ENCODE measurements at places on chromosomes 4 and X. TPM values are rescaled to one million over a fixed set of nuclear protein-coding genes. Genes with fewer than 3 reads are reported as not detected.
A peak's percentile ranks its signal among the peaks of the same experiment; 100 is the strongest.

DNA sequence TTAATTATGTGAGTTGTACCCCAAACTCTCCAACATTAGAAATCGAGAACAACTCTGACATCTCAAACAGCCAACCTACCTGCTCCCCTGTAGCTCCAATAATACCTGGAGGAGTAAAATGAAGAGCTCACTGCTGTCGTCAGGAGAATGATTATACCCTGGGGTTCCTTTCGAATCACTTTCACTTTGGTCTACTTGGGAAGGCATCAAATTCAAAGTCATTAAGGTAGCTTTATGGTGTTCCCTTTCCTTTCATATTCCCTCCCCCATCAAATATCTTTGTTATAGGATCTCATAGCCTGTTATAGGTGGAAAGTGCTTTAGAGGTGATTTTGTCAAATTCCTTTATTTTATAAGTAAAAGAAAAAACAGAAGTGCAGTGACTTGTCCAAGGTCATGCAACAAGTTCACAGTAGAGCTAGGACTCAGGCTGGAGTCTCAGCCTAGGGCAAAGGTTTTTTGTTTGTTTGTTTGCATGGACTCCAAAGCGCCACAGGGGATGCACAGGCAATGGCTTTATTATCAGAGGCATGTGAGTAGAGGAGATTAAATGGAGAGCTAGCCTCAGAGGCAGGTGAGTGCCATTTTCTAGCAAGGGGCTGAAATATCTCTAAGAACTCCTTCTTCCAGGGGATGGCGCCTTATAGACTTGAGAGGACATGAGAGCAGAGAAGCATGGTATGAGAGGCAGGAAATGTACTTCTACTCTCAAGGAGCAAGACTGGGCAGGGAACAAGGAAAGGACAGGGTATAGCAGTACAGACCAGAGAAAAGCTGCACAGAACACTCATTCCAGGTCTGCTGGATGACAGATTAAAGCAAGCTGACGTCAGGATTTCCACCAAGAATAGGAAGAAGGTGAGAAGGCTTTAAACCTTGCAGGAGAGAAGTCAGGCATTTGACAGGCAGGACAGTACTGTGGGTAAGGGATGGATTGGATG is 262.1 kb upstream of the GPC4 start:
- no peak for DNase-seq

DNA sequence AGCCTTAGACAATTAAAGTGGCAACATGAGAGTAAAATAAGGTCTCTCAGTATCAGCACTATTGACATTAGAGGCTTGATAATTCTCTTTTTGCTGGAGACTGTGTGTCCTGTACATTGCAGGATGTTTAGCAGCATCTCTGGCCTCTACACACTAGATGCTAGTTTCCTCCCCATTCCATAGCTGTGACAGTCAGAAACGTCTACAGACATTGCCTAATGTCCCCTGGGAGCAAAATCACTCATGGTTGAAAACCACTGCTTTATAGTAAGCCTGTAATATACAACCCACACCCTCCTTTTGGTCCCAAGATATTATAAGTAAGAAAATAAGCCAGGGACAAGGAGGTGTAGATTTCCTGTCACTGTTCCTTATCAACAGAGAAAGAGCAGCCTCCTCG is 166.0 kb downstream of the FRMPD4 start:
- DNase-seq: no peak

DNA sequence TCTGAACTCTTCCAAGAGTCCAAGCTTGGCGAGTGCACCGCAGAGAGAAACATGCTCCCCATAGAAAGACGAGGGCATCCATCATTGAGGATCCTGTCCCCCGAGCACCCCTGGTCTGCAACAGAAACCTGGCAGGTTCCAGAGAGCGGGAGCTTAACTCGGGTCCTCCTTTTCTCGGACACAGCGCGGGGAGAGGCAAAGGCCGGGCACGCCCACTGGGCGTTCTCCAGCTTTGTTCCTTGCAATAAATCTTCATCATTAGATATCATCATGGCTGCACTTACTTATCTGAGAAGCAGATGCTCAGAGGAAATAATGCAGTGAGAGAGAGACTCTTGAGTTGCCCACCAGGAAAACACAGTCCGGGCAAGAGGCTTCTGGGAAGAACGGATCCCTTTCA is 90.1 kb upstream of the PSAPL1 start:
- no peak for DNase-seq

- DNase-seq: no peak
Measured at GRCh38 chr4:22515888-22516541, at the start of gene ADGRA3. Gene ADGRA3 (minus strand): TSS chr4:22516066. CDS start chr4:22515784, 282 bp downstream.

GRCh38 chrX:48960291-48960690 is 2.9 kb upstream of the OTUD5 start:
- no peak for DNase-seq

- no peak for DNase-seq
Measured at GRCh38 chr4:165921546-165921945, 48.5 kb downstream of the TLL1 start.

DNA sequence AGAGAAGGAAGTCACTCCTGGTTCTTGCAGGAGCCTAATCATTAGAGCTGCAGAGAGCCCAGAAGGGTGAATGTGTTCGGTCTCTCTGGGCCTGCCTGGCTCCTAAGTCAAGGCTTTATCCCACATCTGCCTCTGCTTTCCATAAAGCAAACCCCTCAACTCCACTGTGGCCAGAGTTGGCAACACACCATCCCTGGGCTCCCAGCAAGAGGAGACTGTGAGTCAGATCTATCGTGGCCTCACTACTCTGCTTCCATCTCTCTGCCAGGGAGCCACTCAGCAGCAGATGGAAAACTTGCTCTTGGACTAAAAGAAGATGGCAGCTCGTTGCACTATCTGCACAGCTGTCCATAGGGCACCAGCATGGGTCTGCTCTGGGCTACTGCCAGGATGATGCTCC is 348.2 kb downstream of the FBXW7 start:
- DNase-seq: no peak

GRCh38 chrX:154334496-154334895 is 38.9 kb downstream of the TKTL1 start:
- no peak for DNase-seq

- DNase-seq: no peak
Measured at GRCh38 chr4:147923854-147924253, 192.0 kb downstream of the ARHGAP10 start.

DNA sequence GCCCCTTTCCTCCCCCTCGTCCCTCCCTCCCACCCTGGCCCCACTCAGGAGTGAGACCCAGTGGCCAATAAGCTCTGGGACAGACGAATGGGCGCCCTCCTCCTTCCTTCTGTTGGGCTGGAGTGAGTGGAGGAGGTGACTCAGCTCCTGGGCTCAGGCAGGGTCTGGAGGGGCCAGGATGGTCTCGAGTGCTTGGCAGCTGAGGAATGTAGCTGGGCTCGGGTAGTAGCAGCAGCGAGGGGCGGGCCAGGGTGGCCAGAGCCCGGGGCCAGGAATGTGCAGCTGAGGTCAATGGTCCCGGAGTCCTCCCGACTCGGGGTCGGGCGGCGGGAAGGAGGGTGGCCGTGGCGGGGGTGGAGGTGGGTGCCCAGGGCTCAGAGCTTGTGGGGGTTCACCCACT is 15.0 kb downstream of the G6PD start:
- no peak for DNase-seq

- no peak for DNase-seq
Measured at GRCh38 chrX:107712231-107713202, 63.1 kb downstream of the TSC22D3 start.

DNA sequence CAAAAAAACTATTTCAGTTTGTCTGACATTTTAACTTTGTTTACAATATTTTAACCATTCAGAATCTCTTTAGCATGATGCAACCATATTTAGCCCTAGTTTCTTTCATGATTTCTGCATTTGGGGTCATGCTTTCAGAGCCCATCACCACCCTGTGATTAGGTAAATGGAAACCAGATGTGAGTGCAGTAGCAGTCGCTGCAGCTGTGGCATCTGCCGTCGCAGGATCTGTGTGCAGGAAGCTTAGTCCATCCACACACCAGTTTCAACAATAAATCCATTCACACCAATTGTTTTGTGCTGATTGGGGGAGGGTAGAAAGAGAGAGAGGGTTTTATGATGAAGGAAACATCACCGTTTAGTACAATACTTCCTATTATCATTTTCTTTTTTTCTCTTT is 130.5 kb downstream of the CPEB2 start:
- DNase-seq: no peak

- no peak for DNase-seq
Measured at GRCh38 chrX:37350034-37350365, 836 bp downstream of the PRRG1 start.

- no peak for DNase-seq
Measured at GRCh38 chrX:70026112-70026850, 23.5 kb downstream of the AWAT2 start.

DNA sequence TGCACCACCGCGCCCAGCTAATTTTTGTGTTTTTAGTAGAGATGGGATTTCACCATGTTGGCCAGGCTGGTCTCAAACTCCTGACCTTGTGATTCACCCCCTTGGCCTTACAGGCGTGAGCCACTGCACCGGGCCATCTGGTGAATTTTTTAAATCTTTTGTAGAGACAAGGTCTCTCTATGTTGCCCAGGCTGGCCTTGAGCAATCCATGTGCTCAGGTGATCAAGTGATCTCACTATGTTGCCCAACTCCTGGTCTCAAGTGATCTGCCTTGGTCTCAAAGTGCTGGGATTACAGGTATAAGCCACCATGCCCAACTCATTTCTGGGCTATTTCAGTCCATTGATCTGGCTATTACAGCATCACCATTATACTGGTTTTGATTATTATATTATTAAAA is 22.2 kb upstream of the GALNT7 start:
- DNase-seq: no peak

- DNase-seq: no peak
Measured at GRCh38 chrX:81301877-81302276, 100.0 kb downstream of the SH3BGRL start.

- DNase-seq: no peak
Measured at GRCh38 chr4:159383562-159383931, 280.7 kb downstream of the RAPGEF2 start.

GRCh38 chr4:80308466-80308822 is 27.1 kb upstream of the CFAP299 start:
- DNase-seq: no peak

GRCh38 chrX:119655125-119655524 is 37.8 kb downstream of the SEPTIN6 start:
- peak; percentile 51 for DNase-seq

DNA sequence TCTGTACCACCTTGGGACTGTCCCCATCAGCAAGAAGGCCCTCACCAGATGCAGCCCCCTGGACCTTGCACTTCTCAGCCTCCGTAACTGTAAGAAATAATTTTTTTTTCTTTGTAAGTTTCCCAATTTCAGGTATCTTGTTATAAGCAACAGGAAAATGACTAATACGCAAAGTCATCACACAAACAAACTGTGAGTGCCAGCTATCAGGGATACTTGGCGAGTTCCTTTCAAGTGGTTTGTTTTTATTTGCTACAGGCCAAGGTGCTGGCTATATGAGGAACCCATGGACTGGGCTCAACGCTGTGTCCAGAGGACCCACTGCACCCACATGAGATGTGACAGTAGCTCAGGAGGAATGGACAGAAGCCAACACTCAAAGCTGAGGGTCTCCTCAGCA is 11.5 kb upstream of the GPM6B start:
- no peak for DNase-seq

DNA sequence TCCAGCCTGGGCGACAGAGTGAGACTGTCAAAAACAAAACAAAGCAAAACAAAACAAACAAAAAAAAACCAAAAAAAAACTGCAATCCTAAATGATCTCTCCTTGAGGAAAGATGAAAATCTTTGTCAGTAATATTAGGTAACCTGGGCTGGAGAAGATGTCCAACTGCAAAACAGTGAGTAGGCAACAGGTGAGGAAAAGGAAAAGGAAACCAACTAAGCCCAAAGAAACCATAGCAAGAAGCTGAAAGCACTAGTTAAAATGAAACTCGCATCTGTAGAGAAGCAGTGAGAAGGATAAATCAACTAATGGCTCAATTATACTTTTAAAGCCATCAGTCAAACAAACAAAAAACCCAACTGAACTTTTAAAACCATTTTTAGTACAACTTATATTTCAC is 54.2 kb downstream of the ENOX2 start:
- DNase-seq: no peak

- DNase-seq: no peak
Measured at GRCh38 chrX:68848189-68848940, 19.5 kb downstream of the EFNB1 start.

DNA sequence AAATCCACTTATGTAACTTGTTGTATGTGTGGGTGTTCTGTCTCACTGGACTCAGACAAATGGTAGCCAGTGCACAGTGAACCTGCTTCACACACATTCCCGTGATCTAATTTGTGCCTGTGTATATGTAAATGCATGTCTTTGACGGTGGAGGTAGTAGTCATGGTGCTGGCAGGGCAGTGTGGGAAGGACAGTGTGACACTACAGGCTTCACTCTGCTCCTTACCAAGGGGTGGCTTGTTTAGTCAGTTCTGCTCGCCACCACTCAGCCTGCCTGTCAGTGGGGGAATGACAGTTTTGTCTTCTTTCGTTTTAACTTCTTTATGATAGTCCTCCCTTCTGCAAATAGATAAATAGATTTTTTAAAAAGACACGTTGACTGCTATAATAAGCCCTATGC is 17.7 kb upstream of the PAQR3 start:
- DNase-seq: no peak

DNA sequence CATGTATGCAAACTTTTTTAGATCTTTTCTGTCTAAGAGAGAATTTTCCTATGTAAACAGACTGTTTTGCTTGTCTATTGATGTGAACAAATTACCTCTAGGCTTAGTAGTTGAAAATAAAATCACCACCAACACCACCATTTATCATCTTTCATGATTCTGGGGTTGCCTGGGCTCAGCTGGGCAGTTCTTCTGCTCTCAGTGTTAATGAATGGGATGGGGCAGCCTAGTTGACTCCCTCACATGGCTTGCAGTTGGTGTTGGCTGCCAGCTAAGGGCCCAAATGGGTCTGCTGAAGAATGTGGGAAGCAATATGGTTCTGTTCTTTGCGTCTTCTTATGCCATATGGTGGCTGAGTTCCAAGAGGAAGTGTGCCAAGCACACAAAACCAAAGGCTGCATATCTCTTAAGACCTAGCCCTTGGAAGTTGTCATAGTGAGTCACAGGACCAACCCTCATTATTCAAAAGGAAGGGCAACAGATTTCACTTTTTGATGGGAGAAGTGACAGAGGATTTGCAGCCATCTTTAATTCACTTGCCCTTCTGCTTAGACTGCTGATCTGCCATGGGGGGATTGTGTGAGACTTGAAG is 17.9 kb downstream of the REELD1 start:
- DNase-seq: no peak

- DNase-seq: no peak
Measured at GRCh38 chr4:152099555-152099954, 338.7 kb upstream of the GATB start.

SLC9B1 gene
- total RNA-seq: 2.3 TPM

XAGE1B gene
- total RNA-seq: not detected

CYBB gene
- total RNA-seq: not detected

CCKAR gene
- total RNA-seq: not detected

FREM3 gene
- not detected for total RNA-seq

WDR17 gene
- total RNA-seq: 0.70 TPM

DUX4 gene
- not detected for total RNA-seq

TRO gene
- 1.5 TPM for total RNA-seq

DNAAF6 gene
- total RNA-seq: not detected

FRAS1 gene
- not detected for total RNA-seq

KLKB1 gene
- total RNA-seq: not detected

TMSB15A gene
- 0.45 TPM for total RNA-seq

NIPAL1 gene
- total RNA-seq: 0.60 TPM

SGCB gene
- 15.6 TPM for total RNA-seq

SPANXN3 gene
- not detected for total RNA-seq
